AG09319 (cell line): ENCODE measurements at places on chromosomes 7 and 10.

- DNase-seq, result no peak
Observed at GRCh38 chr10:114648368-114648767, 9.7 kb downstream of the ABLIM1 start.

- no peak for DNase-seq
Observed at GRCh38 chr7:43888993-43889945, 17.1 kb downstream of the URGCP start.

- no peak for DNase-seq
Observed at GRCh38 chr7:7675686-7676085, 35.1 kb downstream of the UMAD1 start.

DNA sequence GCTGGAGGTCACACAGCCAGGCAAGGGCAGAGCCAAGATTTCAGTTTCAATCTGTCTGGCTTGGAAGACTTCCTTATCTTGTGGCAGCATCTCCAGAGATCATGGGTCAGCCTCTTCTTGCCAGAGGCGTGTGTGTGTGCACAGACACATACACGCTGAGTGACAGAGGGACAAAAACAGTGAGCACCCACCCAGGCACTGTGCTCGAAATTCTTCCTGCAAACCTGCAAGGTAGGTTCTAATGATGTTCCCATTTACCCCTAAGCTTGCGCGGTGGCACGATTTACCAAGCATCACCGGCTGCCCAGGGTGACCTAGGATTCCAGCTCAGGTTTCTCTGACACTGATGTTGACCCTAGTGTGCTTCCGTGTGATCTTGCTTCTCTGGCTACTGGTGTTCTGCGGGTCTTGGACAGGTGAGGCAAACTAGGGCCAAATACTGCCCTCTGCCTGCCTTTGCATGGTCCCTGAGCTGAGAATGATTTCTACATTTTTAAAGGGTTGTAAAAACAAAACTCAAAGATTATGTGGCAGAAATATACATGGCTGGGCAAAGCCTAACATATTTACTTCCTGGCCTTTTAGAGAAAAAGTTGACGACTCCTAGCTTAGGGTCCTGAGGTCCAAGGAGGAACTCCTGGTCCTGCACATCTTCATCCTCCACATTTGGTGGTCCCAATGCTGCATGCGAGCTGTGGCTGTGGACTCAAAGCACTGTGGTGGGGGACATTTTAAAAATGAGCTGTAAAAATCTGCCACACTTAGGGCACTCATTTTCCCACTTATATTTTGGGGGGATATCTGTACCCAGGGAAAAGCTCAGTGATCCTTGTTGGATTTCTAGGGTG, 268.5 kb downstream of the RPS24 start:
- DNase-seq, result no peak

GRCh38 chr10:26430641-26431163, 7.4 kb upstream of the APBB1IP start:
- no peak for DNase-seq

DNA sequence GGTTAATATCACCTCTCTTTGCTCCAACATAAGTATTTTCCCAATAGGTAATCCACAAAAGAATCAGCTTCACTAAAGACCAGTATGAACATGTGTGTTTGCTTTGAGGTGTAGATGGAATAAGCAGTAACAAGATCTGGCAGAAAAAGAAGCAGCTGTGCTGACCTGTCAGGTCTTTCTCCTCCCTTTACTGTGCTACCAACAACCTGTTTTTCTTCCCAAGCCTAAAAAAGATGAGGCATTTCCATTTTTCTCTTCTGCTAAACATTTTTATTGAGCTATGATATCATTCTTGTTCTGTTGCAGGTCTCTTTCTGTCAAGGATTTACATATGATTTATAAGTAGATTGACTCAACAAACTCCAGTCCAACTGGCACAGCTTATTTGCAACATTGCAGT, 315.2 kb upstream of the GLI3 start:
- no peak for DNase-seq

DNA sequence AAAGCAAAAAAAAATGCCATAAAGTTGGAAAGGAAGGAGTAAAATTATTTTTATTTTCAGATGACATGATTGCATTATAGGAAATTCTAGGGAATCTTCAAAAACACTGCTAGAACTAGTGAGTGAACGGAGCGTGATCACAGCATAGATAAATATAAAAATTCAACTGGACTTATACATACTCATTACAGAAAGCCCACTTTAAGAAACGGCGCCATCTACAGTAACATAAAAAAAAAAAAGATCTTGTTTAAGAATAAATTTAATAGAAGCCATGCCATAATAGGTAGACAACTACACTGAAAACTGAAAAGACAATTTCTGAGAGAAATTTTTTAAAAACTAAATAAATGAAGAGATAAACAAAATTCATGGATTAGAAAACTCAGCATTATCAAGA, 623.1 kb upstream of the MGMT start:
- no peak for DNase-seq

GRCh38 chr10:69455006-69455763, 3.9 kb downstream of the TSPAN15 start:
- no peak for DNase-seq

DNA sequence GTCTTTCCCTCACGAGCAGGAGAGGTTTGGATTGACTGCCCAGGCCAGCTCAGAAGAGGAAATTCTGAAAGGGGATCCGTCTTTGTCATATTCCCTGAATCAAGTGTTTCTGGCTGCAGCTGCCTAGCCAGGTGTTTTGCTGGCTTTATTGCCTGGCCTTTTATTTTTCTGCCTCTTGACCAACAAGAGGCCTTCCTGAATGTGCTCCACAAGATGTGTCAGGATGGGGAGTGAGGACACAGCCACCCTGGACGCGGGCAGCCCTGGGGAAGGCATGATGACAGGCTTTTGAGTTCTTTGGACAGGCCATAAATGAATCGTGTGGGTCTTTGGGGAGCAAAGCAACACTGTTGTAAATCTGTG, 163.6 kb downstream of the CAMK1D start:
- DNase-seq, result no peak

- DNase-seq, result no peak
Observed at GRCh38 chr10:77940627-77941026, 14.1 kb upstream of the DLG5 start.

GRCh38 chr7:55309040-55309991, 55.8 kb upstream of the LANCL2 start:
- no peak for DNase-seq

DNA sequence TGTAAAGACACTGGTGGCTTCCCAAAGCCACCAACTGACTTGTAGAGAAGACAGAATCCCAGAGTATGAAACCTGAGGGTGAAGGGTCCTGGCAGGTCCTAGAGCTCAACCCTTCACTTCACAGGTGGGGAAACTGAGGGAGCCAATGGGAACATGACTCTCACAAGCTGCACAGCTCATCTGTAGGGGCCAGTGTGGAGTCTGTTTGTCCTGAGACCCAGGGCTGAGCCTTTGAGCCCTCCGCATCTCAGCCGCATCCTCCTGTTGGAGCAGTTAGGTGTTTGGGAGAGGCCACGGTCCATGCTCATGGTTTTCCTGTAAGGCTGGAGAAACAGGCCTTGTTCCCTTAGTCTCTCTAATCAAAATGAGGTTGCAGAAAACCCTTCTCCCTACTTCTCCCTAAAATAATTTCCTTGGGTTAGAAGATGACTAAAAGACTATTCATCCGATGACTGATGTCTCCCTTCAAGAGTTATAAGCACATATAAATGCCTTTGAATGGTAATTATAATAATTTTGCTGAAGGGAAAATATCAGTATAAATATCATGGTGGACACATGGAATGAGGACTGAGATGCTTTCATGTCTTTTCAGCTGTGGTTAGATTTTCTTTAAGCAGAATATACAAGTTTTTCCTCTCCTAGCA, 10.3 kb downstream of the HTRA1 start:
- DNase-seq, result no peak
